PC-9 (cell line): ENCODE measurements at places on chromosomes 11 and 22.

GRCh38 chr11:2663915-2664314 lies 35.9 kb downstream of the KCNQ1OT1 start:
- no peaks in the 10 kb centered on the region for H3K36me3 ChIP-seq
- no peak overlapping the region for H3K4me3 ChIP-seq
- no peaks in the 10 kb centered on the region for H3K4me1 ChIP-seq
- no peaks in the 10 kb centered on the region for H3K27me3 ChIP-seq

- no peak for DNase-seq
- no peaks in the 10 kb centered on the region for H3K36me3 ChIP-seq
- no peak overlapping the region for H3K4me3 ChIP-seq
These were observed 128.1 kb upstream of the E2F8 start for GRCh38 chr11:19368726-19369375.

DNA sequence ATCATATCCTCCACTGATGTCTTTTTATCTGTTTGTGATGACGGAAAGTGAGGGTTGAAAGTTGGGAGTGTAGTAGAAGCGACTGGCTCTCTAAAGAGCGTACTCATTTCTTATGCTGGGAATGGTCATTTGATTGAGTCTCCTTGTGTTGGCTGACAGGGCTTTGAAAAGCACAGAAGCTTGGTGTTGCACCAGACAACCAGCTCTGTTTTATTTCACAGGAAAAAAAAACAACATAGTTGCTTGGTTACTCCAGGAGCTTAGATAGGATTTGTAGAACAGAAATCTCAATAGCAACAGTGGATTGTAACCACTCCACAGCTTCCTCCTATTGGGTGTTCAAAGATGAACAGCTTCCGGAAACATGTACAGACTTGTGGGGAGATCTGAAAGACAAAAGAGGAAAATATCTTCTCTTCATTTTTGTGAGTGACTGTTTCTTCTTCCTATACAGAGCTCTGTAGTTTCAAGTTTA lies 2.7 kb downstream of the RBM14 start:
- no peak overlapping the region for H3K27ac ChIP-seq
- no peaks in the 10 kb centered on the region for H3K27me3 ChIP-seq
- peak overlapping the region; percentile 73 for H3K4me3 ChIP-seq
- peaks cover 39% of the 10 kb centered on the region for H3K36me3 ChIP-seq
- DNase-seq: no peak

- DNase-seq: peak; percentile 41
- H3K4me3 ChIP-seq: peak overlapping the region; percentile 7; the same call in 1 of the 2 replicates
These were observed 60.2 kb downstream of the PDHX start for GRCh38 chr11:34976496-34977088.

- H3K27ac ChIP-seq: no peak overlapping the region
- H3K27me3 ChIP-seq: peaks cover 30% of the 10 kb centered on the region
- H3K4me3 ChIP-seq: no peak overlapping the region
- no peaks in the 10 kb centered on the region for H3K4me1 ChIP-seq
These were observed 30.5 kb downstream of the IFT27 start for GRCh38 chr22:36745301-36745995.

GRCh38 chr11:67525275-67525976 lies 2.2 kb upstream of the CABP2 start:
- no peak overlapping the region for H3K4me3 ChIP-seq
- H3K36me3 ChIP-seq: no peaks in the 10 kb centered on the region
- peaks cover 18% of the 10 kb centered on the region for H3K27me3 ChIP-seq
- peaks cover 14% of the 10 kb centered on the region for H3K4me1 ChIP-seq
- DNase-seq: no peak

DNA sequence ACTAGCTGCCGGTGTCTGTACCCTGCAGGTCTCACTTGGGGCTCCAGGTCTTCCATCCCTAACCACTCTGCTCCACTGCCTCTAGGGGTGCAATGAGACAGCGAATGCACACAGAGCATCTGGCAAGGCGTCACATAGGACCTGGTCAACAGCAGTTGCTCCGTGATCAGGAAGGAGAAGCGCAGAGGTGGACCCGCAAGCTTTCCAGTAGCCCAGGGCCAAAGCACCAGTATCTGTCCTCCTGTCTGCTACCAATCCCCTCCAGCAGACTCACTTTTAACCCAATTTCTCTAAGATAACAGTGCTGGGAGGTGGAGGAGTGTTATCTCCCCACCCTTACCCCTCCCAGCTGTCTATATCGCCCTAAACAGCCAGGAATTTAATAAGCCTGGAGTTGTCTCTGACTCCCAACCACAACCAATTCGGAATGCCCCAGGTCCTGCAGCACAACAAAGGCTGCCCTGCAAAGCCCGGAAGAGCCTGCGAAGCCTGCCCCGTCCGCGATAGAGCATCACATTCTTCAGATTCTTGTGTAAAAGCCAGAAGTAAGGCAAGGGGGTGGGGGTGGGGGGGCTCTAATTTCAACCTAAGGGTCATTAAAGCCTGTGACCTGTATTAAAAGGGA lies 19.3 kb downstream of the MYH9 start:
- H3K27me3 ChIP-seq: no peaks in the 10 kb centered on the region
- H3K27ac ChIP-seq: peak overlapping the region; percentile 78
- peak overlapping the region; percentile 43; the same call in 1 of the 2 replicates for H3K4me3 ChIP-seq
- H3K36me3 ChIP-seq: peaks cover 17% of the 10 kb centered on the region
- H3K4me1 ChIP-seq: peaks cover 100% of the 10 kb centered on the region

- peak; percentile 86 for DNase-seq
- no peaks in the 10 kb centered on the region for H3K4me1 ChIP-seq
- no peak overlapping the region for H3K4me3 ChIP-seq
- H3K27ac ChIP-seq: no peak overlapping the region
- H3K36me3 ChIP-seq: no peaks in the 10 kb centered on the region
- peaks cover 24% of the 10 kb centered on the region for H3K27me3 ChIP-seq
These were observed 12.2 kb upstream of the VPS37C start for GRCh38 chr11:61173456-61173855.

DNA sequence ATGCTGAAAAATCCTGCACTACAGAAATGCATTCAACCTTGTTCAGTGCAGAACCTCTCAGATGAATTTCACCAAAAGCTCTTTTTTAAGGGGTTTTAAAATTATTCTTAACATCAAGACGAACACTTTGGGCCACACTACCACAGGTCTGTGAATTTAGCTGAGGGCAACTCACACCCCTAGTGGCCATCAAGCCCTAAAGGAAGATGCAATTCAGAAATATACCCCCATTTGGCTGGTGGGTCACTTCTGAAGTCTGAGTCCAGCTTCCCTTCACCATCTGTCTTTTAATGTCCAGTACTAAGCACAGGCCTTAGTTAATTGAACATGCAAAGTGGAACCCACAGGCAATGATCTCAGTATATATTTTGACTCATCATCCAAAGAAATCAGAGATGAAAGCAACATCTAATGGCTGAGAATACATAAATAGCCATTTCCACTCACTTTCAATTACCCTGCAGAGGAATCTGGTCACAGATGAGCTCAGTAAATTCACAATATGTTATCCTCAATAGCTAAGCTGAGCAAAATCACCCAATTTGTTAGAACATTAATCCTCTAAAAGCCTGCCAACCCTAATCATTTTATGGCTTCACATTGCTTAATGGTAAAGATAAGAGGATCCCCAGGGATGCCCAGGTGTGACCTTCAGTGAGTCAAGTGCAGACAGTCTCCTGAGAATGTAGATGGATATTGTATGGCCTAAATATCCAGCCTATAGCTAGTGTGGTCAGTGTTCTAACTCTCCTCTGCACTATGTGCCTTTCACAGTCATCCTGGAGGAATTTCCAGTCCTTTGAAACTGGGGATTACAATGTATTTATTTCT lies 50.3 kb downstream of the FAM76B start:
- H3K27me3 ChIP-seq: peaks cover 5% of the 10 kb centered on the region; the same call in 1 of the 2 replicates
- DNase-seq: no peak
- no peak overlapping the region for H3K27ac ChIP-seq
- no peaks in the 10 kb centered on the region for H3K36me3 ChIP-seq
- H3K4me3 ChIP-seq: no peak overlapping the region

GRCh38 chr11:128302425-128303186 lies 284.8 kb downstream of the ETS1 start:
- H3K27me3 ChIP-seq: no peaks in the 10 kb centered on the region
- no peak overlapping the region for H3K27ac ChIP-seq
- H3K4me1 ChIP-seq: no peaks in the 10 kb centered on the region
- H3K4me3 ChIP-seq: no peak overlapping the region
- DNase-seq: no peak

DNA sequence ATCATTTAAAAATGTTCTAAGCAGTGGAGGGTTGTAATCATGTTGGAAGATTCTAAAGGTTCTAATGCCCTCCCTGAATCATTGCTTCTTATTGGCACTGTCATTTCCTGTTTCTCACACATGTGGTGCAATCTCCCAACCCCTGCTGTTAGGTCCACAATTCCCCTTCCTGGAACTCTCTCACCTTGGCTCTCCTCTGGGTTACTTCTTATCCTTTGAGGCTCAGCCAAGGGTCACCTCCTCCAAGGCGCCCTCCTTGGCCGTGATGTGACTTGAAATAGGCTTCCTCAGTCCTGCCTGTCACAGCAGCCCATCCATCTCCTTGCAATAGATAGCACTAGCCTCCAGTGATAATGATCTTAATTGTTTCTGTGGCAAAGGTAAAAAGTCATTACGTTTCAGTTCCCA lies 149.8 kb downstream of the TTC17 start:
- peaks cover 9% of the 10 kb centered on the region for H3K4me1 ChIP-seq
- no peak overlapping the region for H3K27ac ChIP-seq
- H3K4me3 ChIP-seq: no peak overlapping the region
- peaks cover 19% of the 10 kb centered on the region; the same call in 1 of the 2 replicates for H3K27me3 ChIP-seq
- H3K36me3 ChIP-seq: no peaks in the 10 kb centered on the region

DNA sequence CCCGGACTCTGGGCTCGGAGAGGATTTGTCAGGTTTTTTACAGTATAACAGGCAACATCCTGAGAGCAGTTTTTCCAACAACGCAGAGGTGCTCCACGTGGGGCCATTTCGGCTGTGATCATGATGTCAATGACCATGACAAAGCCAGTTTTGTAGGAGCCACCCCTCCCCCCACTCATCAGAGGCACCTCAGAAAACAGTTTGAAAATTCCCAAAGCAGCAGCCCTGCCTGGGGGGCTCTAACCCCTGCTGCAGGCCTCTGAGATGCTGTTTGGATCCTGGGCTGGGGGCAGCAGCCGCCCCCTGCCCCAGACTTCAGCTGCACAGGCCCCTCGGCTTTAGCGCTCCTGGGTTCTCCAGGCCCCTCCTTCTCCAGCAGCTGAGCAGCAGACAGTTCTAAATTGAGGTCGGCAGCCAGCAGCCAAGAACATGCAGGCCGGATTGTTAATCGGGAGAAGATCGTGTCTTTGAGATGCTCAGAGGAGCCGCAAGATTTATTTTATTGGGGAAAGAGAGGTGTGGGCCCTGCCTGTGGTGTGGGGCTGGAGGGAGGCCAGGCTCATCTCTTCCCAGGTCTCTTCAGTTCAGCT lies 19.4 kb downstream of the NFAM1 start:
- H3K4me3 ChIP-seq: no peak overlapping the region
- H3K36me3 ChIP-seq: no peaks in the 10 kb centered on the region
- no peak overlapping the region for H3K27ac ChIP-seq
- H3K4me1 ChIP-seq: no peaks in the 10 kb centered on the region
- DNase-seq: no peak
- H3K27me3 ChIP-seq: peaks cover 9% of the 10 kb centered on the region; the same call in 1 of the 2 replicates

GRCh38 chr11:116224889-116225200 lies 547.9 kb downstream of the BUD13 start:
- DNase-seq: no peak
- no peaks in the 10 kb centered on the region for H3K36me3 ChIP-seq
- peaks cover 45% of the 10 kb centered on the region for H3K27me3 ChIP-seq
- no peaks in the 10 kb centered on the region for H3K4me1 ChIP-seq
- no peak overlapping the region for H3K27ac ChIP-seq

DNA sequence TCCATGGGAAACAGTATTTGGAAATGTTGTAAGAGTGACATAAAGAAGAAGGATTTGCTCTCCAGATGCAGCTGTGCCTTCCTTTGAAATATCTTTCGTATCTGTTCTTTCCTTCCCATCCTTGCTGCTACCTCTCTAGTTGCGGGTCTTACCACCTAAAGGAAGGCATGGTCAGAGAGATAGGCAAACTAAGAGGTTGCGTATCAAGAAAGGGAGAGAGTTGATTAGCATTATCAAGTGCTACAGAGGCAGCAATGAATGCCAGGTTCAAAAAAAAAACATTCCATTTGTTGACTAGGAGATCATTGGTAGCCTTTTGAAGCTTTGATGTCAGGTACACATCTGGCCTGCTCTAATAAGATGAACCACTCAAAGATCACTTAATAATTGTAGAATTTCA lies 4.6 kb downstream of the GTPBP1 start:
- peaks cover 42% of the 10 kb centered on the region for H3K4me1 ChIP-seq
- no peak overlapping the region for H3K4me3 ChIP-seq
- peak overlapping the region; percentile 7; the same call in 1 of the 2 replicates for H3K27ac ChIP-seq
- no peaks in the 10 kb centered on the region for H3K27me3 ChIP-seq

GRCh38 chr22:26549902-26550497 lies 37.7 kb upstream of the TFIP11 start:
- DNase-seq: no peak
- H3K4me1 ChIP-seq: no peaks in the 10 kb centered on the region
- no peak overlapping the region for H3K27ac ChIP-seq
- no peaks in the 10 kb centered on the region for H3K36me3 ChIP-seq
- no peaks in the 10 kb centered on the region for H3K27me3 ChIP-seq

GRCh38 chr11:95322539-95322938 lies 91.5 kb upstream of the SESN3 start:
- H3K27me3 ChIP-seq: peaks cover 5% of the 10 kb centered on the region; the same call in 1 of the 2 replicates
- H3K4me3 ChIP-seq: no peak overlapping the region
- no peak overlapping the region for H3K27ac ChIP-seq
- DNase-seq: no peak

GRCh38 chr11:76577921-76578653 lies 92.5 kb downstream of the LRRC32 start:
- H3K36me3 ChIP-seq: no peaks in the 10 kb centered on the region
- no peaks in the 10 kb centered on the region for H3K27me3 ChIP-seq
- DNase-seq: no peak
- peaks cover 28% of the 10 kb centered on the region for H3K4me1 ChIP-seq
- H3K27ac ChIP-seq: peak overlapping the region; percentile 59
- H3K4me3 ChIP-seq: no peak overlapping the region

- no peaks in the 10 kb centered on the region for H3K4me1 ChIP-seq
- H3K27ac ChIP-seq: no peak overlapping the region
- H3K27me3 ChIP-seq: no peaks in the 10 kb centered on the region
These were observed 220.9 kb downstream of the PGR start for GRCh38 chr11:100908746-100909145.

DNA sequence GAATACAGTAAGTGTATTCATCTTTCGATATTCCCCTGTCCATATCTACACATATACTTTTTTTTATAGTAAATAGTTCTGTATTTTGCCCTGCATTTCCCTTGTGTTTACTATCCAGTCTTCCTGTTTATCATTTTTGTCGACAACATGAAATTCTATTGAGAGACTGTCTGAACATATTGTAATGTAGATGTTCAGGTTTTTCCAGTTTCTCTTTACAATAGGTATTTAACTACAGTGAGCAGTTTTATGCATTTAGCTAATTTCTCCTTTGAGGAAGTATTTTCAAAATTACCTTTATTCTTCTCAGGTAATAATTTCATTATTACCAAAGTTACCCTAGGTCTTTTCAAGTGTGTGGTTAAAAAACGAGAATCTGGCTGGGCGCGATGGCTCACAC lies 16.7 kb downstream of the PIK3IP1 start:
- peak; percentile 91 for DNase-seq
- peak overlapping the region; percentile 74 for H3K27ac ChIP-seq
- H3K36me3 ChIP-seq: no peaks in the 10 kb centered on the region
- H3K27me3 ChIP-seq: no peaks in the 10 kb centered on the region
- H3K4me3 ChIP-seq: no peak overlapping the region; the same call in 1 of the 2 replicates

- H3K27me3 ChIP-seq: no peaks in the 10 kb centered on the region
- H3K36me3 ChIP-seq: peaks cover 6% of the 10 kb centered on the region; the same call in 1 of the 2 replicates
- DNase-seq: no peak
- no peak overlapping the region for H3K4me3 ChIP-seq
- H3K4me1 ChIP-seq: peaks cover 3% of the 10 kb centered on the region; the same call in 1 of the 2 replicates
These were observed 62.2 kb downstream of the SGSM3 start for GRCh38 chr22:40432625-40433024.
